ENCODE measurements at places on chromosomes 6 and 20. TPM values are rescaled to one million over a fixed set of nuclear protein-coding genes. Genes with fewer than 3 reads are reported as not detected.

GRCh38 chr6:1860756-1861348 lies 251.1 kb downstream of the FOXC1 start:
- DNase-seq: no peak

DNA sequence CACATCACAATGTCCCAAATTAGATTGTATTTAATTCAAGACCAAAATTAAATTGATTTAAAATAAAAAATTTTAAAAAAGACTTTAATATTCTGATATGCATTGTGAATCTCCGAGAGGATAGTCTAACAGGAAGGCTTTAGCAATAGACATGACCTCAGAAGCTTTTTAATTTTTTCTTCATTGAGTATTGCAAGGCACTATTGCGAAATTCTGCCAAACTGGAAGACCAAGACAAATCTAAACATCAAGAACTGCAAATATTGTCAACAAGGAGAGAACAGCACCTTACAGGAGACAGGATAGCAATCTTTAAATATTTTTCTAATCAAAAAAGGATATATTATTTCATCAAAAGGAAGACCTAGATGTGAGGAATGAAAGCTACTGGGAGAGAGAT lies 56.9 kb downstream of the BMP5 start:
- DNase-seq: no peak

DNA sequence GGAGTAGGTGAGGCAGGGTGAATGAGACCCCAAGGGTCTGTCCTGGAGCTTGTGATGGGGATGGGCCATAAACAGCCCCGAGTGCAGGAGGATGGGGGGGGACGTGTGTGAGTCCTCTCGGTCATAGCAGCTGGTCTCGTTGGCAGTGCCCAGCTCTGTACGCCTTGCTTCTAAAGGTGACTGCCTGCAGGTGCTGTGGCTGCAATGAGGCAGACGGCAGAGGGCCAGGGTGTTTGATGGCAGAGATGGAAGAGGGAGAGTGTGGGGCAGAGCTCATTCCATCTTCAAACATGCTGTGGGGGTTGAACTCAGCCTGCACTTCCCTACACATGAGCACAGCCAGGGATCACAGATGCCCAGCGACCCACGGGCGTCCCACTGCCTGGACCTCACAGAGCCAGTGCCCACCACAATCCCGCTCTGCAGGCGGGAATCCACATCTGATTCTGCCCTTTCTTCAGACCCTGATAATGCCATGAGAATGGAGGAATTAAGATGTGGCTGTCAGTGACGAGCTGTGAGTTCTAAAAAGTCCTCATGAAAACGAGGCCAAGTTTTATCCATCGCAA lies 123.3 kb upstream of the CDH4 start:
- no peak for DNase-seq

- DNase-seq: no peak
Measured at GRCh38 chr6:107917451-107918375, 40.3 kb downstream of the SEC63 start.

- no peak for DNase-seq
Measured at GRCh38 chr20:53004267-53004813, 32.2 kb downstream of the TSHZ2 start.

DNA sequence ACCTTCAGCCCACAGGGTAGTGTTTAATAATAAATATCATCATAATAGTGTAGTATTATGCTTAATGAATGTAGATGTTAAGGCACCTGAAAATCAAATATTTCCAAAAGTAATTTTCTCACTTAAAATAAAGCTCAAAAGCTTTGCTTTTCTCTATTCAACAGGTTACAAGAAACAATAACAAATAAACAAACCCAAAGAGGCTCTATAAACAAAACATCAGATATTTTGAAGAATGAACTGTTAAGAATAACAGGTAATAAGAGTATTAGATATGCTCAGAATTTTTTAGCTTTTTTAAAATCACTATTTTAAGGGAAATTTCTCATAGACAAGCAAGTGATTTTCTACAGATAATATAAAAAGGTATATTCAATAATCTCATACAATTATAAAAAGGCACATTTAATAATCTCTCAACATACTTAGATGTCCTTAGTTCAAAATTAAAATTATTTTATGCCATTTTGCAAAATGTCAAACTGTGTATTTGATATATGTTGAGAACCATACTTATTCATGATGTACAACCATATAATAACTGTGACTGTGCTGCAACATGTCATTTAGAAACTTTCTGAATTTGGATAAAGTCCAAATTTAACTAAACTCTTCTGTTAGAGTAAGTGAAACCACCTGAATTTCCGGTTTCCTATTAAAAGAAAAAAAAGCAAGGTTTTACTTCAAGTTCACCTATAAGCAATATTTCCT lies 35.8 kb downstream of the PHIP start:
- DNase-seq: no peak

GRCh38 chr6:104855507-104855906 lies 4.2 kb downstream of the HACE1 start:
- no peak for DNase-seq

DNA sequence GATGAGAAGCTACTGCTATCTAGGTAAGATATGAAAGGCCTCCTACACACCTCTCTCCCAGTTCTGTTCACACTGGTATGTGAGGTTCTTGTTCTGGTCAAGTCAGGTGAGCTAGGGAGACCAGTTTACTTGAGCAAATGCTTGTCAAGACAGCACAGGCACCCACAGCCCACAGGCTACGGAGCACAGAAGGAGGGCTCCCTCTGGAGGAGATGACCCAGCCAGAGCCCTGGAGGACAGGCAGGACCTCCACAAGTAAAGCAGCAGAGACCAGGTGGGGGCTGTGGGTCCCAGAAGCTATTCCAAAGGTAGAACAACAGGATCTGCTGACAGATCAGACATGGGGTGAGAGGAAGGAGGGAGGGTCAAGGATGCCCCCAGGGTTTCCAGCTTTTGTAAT lies 13.2 kb downstream of the MMP24OS start:
- DNase-seq: no peak

DNA sequence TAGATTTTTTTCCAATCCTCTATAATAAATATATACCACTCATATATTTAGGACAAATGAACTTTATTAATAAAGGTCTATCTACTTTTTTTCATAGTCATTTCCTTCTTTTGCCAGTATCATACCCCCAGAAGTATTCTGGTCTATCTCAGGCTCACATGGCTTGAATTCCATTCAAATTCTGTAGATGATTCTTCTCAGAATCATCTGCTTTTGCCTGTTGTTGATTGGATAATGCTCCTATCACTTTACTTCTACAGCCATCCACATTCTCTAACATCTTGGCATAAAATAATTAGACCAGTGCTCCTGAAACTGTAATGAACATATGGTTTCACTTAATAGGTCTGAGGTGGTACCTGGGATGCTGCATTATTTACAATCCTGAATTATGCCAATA lies 121.2 kb downstream of the GFRAL start:
- DNase-seq: no peak

Gene KIAA1755
- 3.1 TPM for total RNA-seq
